Amniotic stem cell (primary cell): ENCODE measurements at places on chromosomes 7 and 10.

DNA sequence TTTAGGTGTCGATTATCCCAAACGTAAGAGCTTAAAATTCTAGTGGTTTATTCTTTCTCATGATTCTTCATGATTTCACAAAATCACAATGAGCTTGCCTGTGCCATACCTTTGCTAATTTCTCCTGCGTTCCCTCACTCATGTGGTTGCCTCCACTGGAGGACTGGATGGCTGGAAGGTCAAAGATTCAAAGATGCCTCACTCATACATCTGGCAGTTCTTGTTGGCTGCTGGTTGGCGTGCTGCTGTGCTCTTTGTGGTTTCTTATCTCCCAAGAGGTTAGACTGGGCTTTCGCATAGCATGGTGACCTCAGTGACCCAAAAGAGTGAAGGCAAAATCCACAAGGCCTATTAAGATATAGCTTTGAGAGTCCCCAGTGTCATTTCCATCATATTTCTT, 877.6 kb upstream of the AUTS2 start:
- DNase-seq = no peak

GRCh38 chr7:91814189-91814588, 66.3 kb downstream of the MTERF1 start:
- DNase-seq = no peak

- no peak for DNase-seq
These were observed 176.4 kb downstream of the CCDC71L start for GRCh38 chr7:106484562-106484961.

GRCh38 chr10:94076325-94076841, 82.7 kb downstream of the PLCE1 start:
- peak; percentile 48 for DNase-seq

GRCh38 chr10:132520177-132520811, 17.3 kb upstream of the INPP5A start:
- DNase-seq = peak; percentile 19

GRCh38 chr10:96421995-96422394, 63.2 kb upstream of the OPALIN start:
- no peak for DNase-seq

DNA sequence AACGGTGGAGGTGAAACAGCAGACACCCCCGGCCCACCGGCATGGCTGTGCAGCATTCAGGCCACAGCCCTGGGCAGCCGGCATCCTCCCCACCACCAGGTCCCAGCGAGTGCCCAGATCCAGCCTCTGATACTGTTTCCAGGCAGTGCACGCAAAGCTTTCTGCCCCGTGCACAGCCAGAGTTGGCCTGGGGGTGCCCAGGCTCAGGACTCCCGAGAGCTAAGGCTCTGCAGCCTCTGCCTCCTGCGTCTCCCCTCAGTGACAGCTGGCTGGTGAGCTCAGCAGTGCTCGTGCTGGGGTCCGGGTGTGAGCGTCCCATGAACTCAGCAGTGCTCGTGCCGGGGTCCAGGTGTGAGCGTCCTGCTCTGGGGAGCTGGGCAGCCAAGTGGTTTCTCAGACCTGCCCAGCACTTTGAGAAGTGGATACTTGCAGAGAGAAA, 65.4 kb downstream of the CFAP46 start:
- DNase-seq = no peak

- no peak for DNase-seq
These were observed 61.3 kb downstream of the SKIDA1 start for GRCh38 chr10:21464134-21464533.

DNA sequence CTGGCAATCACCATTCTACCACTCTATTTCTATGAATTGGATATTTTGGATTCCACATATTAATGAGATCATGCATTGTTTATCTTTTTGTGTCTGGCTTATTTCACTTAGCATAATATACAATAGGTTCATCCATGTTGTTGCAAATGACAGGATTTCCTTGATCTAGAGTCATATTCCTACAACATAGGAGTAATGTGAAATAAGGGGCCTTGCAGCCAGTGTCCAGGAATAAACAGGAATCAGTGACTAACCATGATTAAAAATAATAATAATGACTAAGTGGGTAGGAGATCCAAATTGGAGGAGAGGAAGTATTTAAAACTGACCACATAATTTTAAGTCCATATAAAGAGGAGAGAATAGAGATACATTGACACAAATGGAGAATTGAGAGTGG, 49.9 kb downstream of the SCIN start:
- DNase-seq = no peak

DNA sequence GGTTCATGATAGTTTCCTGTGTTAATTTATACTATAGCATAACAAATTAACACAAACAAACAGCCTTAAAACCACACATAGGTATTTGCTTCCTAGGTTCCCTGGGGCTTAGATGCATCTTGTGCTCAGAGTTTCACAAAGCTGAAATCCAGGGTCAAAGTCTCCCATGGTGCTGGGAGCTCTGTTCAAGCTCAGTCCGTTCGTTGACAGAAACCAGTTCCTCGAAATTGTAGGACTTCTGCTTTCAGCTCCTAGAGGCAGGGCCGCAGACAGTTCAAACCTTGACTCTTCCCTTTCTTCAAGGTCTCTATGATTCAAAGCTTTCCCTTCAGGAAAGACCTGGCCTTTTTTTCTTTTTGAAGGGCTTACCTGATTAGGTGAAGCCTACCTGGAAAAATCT, 90.5 kb downstream of the VSTM2A start:
- no peak for DNase-seq

- DNase-seq = no peak
These were observed 895 bp upstream of the ZNF804B start for GRCh38 chr7:88758381-88759229.

GRCh38 chr10:127830414-127830813, 62.3 kb downstream of the CLRN3 start:
- no peak for DNase-seq

DNA sequence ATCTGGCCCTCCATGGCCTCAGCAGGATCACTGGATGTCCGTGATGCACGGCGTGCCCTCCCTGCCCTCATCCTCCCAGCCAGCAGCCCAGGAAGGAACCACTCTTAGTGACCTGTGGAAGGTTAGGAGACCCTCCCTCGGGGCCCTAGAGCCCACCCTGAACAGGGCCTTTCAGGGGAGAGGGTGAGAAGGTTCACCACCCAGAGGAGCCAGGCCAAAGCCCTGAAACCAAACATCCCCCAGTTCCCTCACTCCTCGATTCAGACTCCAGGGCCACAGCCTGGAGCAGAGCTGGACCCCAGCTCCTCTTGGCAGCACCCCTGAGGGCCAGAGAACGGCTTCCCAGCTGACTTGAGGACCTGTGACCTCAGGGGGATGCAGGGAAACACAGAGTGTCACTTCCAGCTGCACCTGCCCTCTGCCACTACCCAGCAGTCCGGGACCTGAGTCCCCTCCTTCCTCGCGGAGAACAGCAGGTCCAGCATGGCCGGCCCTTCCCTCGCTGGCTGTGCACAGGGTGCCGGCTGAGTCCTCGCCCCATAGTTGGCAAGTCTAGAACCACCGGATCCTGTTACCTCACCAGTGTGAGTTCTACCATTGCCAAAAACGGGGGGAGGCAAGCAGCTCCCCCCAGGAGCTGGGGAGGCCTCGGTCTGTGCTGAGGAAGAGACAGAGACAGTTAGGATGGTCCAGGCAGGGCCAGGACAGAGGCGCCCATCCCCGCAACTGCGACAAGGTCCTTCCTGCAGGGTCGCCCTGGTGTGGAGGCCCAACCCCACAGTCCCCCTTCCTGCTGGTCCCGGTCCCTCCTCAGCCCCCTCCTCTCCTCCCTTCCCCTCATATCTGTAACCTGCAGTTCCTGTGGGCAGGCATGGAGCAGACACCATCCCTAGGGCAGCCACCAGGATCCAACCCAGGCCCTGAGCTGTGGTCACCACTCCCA, 158.6 kb downstream of the NRF1 start:
- DNase-seq = no peak

GRCh38 chr10:82768040-82768439, 893.0 kb downstream of the NRG3 start:
- no peak for DNase-seq

DNA sequence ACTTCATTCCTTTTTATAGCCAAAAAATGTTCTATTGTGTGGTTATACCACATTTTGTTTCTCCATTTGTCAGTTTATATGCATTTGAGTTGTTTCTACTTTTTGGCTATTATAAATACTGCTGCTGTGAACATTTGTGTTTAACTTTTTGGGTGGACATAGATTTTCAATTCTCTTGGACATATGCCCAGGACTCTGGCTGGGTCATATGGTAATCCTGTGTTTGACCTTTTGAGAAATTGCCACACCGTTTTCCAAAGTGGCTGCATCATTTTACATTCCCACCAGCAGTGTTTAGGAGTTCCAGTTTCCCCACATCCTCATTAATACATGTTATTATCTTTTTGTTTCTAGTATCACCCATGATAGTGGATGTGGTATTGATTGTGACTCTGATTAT, 39.4 kb downstream of the CSGALNACT2 start:
- DNase-seq = no peak

- no peak for DNase-seq
These were observed 608.1 kb downstream of the TYW1 start for GRCh38 chr7:67604461-67605386.

DNA sequence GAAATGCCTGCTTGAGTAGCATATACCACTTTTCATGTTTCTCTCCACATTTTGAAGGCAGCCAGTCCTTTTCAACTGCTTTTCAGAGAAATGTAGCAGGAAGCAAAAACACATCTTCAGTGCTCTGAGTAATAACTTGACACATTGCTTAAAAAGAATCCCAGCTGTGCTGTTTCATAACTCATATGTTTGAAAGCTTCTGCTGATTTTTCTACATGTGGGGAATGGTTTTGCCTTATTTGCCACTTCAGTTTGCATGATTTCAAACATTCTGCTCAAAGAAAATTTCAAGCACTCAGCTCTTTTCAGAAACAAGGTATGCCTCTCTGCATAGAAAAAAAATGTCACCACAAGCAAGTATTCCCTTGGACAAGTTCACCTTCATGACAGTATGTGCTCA, 732.8 kb downstream of the POM121L12 start:
- no peak for DNase-seq

GRCh38 chr10:132229834-132230556, 43.2 kb downstream of the DPYSL4 start:
- DNase-seq = no peak

- no peak for DNase-seq
These were observed 147.9 kb downstream of the DGKB start for GRCh38 chr7:14754631-14755030.

DNA sequence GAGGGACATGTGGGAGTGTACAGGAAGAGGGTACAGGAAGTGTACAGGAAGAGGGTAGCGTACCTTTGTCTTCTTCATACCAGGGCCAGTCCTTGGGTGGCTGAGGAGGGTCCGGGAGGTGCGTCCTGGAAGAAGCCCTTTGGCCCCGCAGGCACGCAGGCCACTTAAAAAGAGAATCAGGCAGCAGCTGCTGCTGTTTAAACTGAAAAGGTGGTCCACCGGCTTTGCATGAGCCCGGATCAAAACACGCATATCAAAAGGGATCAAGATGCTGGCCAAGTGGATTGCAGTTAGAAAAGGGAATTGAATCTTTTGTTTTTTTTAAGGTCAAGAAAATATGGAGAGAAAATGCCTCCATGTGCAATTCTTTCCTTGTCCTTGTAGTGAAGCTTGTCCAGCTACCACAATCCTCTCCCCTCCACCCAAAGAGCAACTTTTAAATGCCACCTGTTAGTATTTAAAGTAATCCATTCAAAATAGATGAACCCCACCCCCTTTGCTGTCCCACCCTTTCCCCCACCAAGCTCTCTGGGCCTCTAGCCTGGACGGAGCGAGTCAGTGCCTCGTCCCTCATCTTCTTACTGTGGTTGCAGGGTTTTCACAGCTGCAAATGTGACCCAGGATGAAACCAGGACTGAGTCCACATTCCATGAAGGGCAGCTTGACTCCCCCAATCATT, 142.8 kb downstream of the GLCCI1 start:
- no peak for DNase-seq

DNA sequence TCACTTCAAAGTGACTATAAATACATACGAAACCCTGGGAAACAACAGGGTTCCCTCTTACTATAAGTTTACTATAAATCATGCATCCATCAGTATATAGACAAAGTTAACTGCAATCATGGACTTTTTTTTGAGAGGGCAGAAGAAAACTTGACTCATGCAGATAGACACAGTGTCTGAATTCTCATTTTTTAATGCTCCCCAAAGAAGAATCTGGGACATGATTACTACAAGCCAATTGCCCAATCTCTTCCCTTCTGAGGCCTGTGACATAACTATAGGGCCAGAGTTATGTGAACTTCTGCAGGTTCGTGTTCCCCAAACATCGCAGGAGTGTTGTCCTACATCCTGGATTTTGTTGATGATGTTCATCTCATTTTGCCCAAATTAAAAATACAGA, 376.5 kb downstream of the KCNMA1 start:
- no peak for DNase-seq

DNA sequence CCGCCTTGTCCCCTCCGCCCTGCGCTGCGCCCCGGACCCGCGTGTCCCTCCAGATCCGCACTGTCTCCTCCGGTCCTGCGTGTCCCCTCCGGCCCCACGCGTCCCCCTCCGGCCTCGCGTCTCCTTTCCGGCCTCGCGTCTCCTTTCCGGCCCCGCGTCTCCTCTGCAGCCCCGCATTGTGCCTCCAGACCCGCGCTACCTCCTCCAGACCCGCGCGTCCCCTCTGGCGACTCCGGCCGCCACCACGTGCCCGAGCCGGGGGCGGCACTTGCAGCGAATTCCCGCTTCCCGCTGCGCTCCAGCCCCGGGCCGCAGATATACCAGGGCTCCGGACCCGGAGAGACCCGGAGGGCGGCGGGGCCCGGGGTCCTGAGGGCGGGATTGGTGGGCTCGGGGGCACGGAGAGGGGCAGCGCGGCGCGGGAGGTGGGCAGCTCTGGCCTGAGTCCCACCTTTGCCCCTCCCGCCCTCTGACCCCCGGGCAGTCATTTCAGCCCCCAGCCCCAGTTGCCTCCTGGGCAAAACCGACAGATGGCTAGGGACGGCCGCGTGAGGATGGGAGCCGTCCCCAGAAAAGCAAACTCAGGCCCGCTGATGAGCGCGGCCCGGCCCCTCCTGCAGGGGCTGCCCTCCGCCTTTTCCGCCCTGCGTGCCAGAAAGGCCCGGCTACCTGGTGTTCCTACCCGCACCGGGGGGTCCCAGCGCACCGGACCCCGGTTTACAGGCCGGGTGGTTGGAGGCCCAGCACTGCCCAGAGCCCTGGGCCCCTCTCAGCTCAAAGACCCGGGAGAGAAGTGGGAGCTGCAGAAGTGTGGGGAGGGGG, 56.5 kb downstream of the RBM17 start:
- DNase-seq = no peak

GRCh38 chr7:95011995-95012394, 104.6 kb downstream of the PPP1R9A start:
- DNase-seq = no peak
